Posterior vena cava (tissue), 2 donors: ENCODE measurements at places on chromosomes 12 and 14. TPM values are rescaled to one million over a fixed set of nuclear protein-coding genes. Genes with fewer than 3 reads are reported as not detected.

Gene PPP1R36
- total RNA-seq: 0.65 TPM

- DNase-seq: no peak
These were observed 209.4 kb upstream of the PRICKLE1 start for GRCh38 chr12:42798811-42799438.

GRCh38 chr12:53224061-53224896, 7.7 kb downstream of the RARG start:
- DNase-seq: peak; percentile 74

Gene AMIGO2
- 19.7 TPM for total RNA-seq

DNA sequence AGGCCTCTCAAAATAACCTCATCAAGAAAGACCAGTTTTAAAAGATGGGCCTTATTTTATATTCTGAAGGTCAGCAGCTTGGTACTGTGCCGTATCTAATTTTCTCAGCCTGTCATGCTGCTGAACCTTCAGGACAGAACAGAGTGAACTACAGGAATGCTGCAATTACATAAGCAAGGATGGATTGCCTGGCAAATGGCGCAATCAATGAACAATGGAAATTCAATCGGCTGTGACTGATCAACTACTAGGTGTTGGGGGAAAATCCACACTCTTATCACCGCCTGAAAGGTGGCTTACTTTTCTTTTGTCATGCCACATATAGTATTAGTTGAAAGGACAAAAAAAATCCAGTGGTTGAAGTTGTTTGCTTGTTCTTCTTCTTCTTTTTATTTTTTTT, 8.5 kb downstream of the ACSS3 start:
- no peak for DNase-seq

Gene TUNAR
- not detected for total RNA-seq

- peak; percentile 78 for DNase-seq
These were observed 13.0 kb upstream of the PNMA1 start for GRCh38 chr14:73727166-73727565.

DNA sequence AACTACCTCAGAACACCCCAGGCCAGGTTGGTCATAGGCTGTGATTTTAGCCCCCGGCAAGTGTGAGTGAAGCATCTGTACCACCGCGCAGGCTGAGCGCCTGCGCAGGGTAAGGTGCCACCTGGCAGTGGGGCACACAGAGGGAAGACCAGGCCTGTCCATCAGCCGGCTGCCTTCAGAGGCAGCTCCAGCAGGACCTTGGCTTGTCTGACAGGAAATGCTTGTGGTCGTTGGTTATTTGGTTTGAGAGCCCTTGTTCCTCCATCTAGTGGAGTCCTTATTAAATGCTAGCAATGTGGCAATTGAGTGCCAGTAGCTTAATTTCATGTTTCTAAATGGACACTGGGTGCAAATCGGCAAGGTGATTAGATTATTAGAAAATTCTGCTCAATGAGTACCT, 27.5 kb downstream of the SLC25A29 start:
- DNase-seq: peak; percentile 36

GRCh38 chr14:95339301-95339865, 19.7 kb upstream of the CLMN start:
- DNase-seq: no peak
